NCI-H2171 (cell line): ENCODE measurements at places on chromosomes 16 and 17.

DNA sequence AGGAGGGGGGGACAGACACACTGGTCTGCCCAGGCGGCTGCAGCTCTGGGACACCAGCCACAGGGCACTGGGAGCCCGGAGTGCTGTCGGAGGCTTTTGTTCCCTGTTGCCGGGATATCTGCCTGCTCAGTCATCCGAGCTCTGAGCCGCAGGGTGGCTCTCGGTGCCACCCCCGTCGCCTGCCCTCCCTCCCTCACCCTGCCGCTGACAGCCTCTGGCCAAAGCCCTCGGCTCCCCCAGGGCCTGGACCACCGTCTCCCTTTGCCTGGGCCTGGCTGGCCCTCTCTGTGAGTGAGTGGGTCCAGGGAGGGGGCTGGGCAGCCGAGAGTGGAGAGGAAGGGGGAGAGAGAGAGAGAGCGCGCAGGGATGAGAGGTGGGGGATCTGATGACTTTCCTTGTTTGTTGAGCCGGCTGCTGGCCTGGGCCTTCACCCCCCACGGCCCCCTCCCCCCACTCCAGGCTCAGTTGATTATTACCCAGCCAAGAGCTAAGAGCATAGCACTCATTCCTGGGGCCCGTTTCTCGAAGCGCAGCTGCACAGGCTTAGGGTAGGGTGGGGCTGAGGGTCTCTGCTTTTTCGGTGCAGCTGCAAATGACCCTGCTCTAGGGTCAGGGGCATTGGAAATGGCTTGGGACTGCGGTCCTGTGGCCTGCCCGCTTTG is 2.7 kb downstream of the FOXJ1 start:
- DNase-seq: no peak

DNA sequence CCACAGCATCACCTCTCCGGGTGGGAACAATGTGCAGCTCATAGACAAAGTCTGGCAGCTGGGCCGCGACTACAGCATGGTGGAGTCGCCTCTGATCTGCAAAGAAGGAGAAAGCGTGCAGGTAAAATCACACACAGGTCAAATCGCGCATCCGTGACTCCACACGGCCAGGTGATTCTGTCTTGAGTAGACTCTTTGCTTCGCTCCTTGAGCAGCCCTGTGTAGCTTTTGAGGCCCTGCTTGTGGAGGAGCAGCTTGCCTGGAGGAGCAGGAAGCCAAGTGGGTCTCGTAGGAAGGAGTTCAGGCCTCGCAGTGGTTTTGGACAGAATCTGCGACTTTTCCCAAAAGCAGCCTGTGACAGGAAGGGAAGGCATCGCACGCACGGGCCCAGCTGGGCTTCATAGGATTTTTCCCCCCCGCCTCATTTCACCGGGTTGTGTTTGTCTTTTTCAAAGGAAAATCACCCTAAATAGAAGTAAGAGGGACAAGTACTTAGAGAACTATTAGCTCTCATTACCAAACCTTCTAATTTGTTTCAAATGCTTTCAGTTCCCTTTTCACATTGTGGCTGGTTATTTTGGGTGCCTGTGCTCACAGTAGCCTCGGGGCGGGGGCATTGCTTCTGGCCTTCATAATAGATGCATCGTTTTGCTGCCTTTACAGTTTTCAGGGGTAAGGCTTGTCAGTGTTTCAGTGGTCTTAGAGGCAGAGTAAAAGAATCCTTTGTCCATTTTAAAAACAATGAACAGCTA is 71.5 kb downstream of the SEC14L1 start:
- DNase-seq: no peak

DNA sequence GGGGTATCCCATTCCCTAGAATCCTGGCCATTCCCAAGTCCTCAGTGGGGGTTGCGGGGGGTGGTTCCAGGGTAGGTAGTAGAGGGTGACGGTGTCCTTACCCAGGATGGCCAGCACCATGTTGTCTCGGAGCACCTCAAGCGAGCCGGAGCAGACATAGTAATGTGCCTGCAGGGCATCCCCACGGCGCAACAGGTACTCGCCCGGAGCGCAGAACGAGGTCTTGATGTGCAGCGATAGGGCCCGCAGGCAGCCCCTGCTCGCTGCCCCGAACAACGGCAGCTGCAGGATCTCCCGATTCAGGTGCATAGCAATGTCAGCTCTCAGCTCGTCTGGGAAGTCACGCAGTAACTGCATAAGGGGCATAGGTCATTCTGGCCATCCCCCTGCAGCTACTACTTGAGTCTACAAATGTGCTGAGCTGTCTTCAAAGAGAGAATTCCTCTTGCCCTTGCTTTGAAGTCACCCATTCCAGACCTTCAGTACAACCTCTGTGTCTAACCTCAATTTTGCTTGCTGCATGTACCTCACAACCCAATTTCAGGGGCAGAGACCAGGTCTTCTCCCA is 11.5 kb upstream of the RAB5C start:
- DNase-seq: no peak

DNA sequence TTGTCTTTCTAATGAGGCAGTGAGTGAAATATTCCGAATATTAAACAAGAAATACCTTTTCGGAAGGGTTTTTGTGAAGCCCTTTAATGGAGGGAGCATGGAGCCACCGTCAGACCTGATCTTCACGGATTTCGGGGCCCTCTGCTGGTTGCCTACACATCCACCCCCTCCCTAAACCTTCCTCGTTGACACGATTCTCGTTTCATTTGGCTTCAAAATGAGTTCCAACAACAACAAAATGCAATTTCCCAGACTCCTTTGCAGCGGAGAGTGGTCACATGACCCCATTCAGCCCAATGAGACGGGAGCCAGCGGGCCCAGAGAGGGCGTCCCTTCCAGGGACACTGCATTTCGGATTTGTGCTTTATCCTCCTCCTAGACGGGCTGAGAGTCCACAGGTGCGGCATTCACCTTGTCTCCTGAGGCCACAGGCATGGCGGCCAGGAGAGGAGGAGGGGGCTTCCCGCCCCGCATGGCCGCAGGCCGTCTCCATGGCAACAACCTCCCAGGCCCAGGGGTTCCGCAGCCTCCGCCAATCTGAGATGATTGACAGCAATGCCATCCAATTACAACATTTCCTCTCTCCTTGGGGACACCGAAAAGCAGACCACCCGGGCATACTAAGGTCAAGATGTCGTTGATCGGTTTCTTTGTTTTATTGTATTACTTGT is 259.8 kb downstream of the C16orf95 start:
- DNase-seq: no peak

DNA sequence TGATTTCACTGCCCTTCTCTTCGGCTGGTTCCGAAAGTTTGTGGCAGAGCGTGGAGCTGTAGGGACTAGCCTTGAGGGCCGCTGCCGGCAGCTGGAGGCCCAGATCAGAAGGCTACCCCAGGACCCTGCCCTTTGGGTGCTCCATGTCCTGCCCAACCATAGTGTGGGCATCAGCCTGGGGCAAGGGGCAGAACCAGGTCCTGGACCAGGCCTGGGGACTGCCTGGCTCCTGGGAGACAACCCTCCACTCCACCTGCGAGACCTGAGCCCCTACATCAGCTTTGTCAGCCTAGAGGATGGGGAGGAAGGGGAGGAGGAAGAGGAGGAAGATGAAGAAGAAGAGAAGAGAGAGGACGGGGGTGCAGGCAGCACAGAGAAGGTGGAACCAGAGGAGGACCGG is 856 bp upstream of the CXCL16 start:
- DNase-seq: no peak

DNA sequence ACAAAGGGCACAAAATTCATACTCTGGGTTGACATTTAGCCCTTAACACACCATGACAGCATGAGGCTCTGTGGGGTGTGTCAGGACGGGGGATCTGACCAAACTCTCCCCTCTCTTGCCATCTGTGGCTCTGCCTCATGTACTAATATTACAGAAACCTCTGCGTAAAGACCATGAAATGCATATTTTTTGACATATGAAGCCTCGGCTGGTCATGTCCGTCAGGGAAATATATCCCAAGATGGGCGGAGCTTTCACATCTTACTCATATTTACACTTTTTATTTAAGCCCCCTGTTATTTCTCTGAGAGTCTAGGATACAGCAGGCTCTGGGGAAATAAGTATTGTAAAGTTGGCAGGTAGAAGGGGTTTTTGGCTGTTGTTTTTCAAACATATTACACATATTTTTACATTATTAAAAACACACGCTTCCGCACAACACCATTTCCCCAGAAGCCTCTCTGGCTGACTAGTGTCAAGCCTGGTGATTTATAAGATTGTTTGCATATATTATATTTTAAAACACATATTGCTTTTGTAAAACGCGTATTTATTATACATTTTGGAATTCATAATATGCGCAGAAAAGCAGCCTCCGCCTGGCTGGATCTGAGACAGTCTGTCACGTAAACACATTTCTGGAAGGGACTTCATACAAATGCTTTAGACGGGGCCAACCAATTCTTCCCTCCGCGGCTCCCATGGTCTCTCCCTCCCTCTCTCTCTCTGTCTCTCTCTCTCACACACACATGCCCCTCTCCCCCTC is 237.7 kb upstream of the ZFHX3 start:
- DNase-seq: no peak

DNA sequence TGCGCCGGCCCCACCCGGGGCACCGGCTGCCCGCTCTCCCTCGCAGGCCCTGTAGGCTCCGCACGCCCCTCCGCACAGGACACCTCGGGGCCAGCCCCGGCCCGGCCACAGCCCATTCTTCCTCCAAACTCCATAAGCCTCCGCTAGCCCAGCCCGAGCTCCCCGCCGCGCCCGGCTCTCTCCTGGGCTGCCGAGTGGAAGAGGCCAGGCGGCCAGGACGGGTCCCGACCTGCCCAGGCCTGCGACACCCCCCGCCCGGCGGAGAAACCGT is 397 bp downstream of the NCOR1 start:
- no peak for DNase-seq

DNA sequence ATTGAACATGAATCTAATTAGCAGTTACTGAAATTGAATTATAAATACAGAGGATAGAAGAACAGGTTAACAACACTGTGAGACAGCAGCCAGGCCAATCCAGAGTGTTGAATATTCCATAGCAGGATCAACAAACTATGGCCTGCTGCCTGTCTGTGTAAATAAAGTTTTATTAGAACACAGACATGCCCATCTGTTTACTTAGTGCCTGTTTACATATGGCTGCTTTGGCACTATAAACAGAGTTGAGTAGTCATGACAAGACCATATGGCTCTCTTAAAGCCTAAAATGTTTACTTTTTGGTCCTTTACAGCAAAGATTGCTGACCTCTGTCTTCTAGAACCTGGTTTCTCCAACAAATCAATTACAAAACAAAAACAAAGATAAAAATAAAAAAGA is 115.4 kb upstream of the CDC42EP4 start:
- DNase-seq: peak; percentile 33

DNA sequence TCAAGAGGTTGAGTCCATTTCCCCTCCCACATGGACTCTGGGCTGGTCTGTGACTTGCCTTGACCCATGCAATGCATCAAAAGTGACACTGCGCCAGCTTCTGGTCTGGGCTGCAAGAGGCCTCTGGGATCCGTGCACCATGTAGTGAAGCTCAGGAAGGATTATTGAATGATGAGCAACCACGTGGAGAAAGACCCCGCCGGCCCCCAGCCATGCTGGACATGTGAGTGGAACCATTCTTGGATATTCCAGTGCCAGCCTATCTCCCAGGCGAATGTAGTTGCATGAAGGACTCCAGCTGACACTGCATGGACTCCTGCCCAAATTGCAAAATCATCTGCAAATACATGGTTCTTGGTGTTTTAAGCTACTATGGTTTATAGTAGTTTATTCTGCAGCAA is 7.6 kb upstream of the ALOX15B start:
- no peak for DNase-seq

- no peak for DNase-seq
Observed at GRCh38 chr17:64413513-64413912, 22.9 kb upstream of the PECAM1 start.

DNA sequence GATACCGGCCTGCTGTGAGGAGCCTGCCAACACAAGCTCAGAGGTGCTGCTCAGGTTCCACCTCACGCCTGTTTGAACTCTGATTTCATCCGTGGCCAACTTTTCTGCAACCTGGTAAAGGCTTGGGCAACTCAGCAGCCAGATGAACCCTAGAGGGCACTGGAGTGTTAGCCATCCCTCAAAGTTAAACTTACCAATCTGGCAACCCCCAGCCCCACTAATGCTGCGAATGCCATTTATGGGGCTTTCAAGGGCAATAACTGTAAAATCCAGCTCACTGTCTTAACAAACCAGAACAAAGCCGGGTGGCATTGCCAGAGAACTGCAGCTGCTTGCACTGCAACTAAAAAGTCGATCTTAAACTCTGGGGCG is 105.5 kb downstream of the AXIN2 start:
- no peak for DNase-seq

GRCh38 chr17:378068-378467 is 25.5 kb upstream of the RPH3AL start:
- no peak for DNase-seq

- DNase-seq: no peak
Observed at GRCh38 chr16:49312389-49312985, 30.8 kb upstream of the CBLN1 start.

DNA sequence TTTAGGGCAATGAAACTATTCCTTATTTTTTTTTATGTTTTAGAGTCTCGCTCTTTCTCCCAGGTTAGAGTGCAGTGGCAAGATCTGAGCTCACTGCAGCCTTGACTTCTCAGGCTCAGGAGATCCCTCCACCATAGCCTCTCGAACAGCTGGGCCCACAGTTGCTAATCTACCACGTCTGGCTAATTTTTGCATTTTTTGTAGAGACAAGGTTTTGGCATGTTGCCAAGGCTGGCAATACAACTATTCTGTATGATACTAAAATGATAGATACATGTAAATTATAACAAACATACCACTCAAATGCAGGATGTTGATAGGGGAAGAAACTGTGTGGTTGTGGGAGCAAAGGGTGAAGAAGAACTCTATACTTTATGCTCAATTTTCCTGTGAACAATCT is 401.3 kb downstream of the ZFHX3 start:
- DNase-seq: peak; percentile 13

DNA sequence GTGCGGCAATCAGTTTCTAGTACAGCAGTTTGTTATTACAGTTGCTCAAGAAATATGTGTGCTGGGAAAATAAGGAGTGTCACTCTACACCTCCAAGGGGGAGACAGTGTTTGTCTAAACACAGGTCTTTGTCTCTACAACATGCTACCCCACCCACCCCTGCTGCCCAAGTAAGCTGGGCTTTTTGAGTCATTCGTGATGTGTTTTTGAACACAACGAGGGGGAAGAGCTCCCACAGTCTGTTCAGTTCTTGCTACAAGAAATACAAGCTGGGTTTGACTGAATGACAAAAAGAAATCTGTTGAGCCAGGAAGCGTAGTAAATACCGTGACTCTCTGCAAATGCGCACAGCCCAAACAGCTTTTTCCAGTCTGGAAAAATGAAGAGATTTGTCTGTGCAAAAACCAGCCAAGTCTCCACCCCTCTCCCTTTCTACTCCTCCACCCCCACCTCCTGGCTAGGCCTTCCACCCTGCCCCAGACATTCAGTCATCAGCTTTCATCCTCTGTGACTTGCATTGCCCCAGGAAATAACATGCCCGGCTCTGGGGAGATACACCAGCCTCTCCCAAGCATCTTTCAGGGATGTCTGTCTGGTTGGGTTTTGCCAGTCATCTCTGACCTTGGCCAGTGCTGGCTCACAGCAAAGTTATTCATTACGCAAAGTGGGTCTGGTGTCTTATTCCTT is 25.7 kb downstream of the CHD9 start:
- no peak for DNase-seq

GRCh38 chr16:72856797-72857196 is 191.1 kb downstream of the ZFHX3 start:
- no peak for DNase-seq
